NCI-H2029 treated with DMSO at 0.1 percent for 48 hours (cell line): ENCODE measurements at places on chromosomes 6 and 20.
A peak's percentile ranks its signal among the peaks of the same experiment; 100 is the strongest.

DNA sequence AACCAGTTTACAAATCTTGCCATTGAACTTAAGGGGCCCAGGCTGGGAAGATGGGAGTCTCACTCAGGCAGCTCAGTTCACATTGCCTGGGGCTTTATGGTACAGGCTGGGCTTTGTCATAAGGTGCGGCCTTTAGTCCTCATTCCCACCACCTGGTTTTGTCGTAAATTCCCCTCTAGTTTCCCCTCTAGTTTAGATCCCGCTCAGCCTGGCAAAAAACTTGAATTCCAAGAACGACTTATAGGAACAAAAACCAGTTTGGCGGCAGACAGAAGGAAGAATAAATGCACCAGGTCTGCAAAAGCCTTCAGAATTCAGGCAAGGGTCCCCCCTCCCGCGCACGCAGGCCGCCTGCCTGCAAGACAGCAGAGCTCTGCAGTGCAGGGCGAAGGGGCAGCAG lies 4.1 kb downstream of the BMP7 start:
- no peak for DNase-seq

- no peak for DNase-seq
These were observed 60.9 kb downstream of the SULF2 start for GRCh38 chr20:47724396-47724795.

GRCh38 chr20:10356628-10357027 lies 77.4 kb downstream of the MKKS start:
- no peak for DNase-seq

DNA sequence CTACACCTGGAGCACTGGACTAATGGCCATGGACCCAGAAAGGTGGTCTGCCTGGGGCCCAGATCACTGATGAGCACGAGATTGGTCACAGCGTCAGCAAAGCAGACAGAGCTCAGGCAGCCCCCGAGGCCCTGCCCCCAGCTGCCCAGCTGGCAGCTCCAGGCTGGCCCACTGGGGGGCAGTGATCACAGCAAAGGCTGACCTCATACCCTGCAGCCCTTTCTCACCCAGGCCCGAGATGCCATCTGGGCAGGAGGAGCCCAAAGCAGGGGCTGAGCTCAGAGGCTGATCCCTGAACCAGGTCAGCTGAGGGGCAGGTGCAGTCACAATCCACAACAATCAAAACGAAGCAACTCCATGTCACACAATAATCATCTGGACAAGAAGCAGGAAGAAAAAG lies 4.1 kb downstream of the MAP1LC3A start:
- DNase-seq, result no peak

DNA sequence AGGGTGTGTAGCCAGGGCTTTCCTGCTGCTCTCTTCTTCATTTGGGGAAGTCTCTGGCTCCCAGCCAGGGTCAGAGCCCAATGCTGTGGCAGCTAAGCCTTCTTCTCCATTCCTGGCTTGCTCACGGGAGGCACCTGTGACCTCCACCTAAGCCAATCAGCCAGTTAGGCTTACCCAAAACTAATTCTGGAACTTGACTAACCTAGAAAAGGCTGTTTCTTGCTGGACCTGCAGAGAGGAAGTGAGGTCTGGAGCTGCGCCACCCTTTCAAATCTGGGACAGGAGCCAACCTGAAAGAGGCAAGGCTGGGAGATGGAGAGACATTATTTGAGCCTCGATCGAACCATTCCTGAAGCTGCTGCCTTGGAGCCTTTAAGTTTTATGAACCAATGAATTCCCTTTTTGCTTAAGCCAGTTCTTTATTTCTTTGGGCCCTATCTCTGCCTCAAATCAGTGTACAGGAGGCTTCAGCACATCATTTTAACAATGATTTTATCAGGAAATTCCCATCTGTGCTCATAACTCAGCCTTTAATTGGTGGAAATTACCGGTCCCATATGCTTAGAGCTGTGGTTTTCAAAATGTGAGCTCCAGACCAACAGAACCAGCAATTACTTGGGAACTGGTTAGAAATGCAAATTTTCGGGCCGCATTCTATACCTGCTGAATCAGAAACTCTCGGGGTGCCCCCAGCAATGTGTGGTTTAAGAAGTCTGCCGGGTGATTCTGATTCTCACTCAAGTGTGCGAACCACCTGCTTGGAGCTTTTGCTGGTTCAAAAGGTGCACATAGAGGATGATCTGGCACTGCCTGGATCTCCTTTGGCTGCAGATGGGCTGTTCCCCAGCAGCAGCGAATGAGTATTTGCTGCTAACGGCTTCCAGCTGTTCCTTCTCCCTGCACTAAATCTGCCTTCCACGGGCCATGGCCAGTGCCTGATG lies 97.4 kb upstream of the RNF24 start:
- peak; percentile 41 for DNase-seq
